ENCODE measurements at places on chromosomes 4 and X.

DNA sequence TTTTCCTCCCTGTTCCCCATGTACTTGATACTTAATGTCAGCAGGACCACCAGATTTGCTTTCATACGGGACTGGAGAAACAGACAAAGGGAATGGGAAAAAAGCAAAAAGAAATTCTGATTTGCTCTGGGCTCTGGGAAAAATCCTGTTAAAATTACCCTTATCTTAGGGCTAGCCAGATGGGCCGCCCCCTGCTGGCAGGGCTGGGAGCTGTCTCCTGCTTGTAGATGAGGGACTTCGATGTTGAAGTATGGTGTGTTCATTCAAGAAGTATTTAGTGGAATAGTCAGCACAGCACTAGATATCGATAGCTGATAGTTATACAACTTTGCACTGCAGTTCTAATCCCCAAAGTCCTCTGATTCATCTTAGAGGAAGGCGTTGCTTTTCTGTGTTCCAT lies 45.8 kb downstream of the BCORL1 start:
- peak; percentile 1 for DNase-seq

DNA sequence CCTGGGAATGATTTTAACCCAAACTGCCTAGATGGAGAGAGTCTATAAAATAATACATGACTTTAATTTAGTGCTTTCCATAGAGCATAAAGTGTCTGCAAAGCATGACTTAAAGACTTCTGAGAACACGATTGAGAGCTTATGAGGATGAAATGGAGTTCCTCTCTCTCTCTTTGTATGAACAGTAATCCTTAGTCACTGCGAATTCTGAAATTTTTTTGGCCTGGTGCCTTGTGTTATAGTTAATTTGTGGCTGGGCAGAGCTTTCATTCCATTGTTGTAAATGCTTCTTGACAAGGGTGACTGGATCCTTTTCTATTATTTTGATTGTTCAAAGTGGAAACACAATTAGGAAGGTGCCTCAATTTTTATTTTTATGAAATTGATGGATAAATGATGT lies 179.5 kb downstream of the CEP135 start:
- DNase-seq: no peak

DNA sequence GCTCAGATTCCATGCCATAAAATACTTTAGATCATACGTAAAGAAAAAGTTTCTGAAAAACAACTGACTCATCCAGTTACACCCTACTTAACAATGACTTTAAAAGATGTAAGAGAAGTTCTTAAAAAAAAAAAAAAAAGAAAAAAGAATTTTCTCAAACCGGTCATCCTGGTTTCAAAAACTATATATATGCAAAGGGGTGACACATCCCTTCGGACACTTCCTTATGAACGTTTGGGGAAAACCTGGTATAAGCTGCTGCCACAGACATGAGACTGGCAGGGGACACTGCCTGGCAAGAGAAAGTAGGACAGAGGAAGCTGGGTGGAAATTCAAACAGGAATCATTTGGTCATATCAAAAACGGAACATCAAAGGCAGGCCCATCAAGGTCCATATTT lies 81.2 kb upstream of the PRSS48 start:
- DNase-seq: peak; percentile 78

GRCh38 chr4:6177587-6178197 lies 22.7 kb downstream of the JAKMIP1 start:
- no peak for DNase-seq

DNA sequence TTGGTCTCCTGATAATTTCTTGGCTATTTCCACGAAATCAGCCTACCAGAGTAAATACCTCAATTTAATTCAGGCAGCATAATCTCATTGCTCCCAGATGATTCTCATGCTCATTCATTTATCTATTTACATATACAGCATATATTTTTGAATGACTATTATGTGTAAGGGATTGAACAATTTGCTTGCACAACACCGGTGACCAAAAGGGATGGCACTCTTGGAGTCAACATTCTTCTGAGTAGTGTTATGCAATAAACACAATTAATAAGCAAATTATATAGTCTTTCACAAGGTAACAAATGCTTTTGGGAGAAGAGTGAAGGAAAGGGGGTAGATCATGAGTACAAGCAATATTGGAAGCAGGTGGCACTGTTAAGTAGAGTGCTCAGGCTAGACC lies 1015.3 kb downstream of the ARAP2 start:
- DNase-seq: no peak

DNA sequence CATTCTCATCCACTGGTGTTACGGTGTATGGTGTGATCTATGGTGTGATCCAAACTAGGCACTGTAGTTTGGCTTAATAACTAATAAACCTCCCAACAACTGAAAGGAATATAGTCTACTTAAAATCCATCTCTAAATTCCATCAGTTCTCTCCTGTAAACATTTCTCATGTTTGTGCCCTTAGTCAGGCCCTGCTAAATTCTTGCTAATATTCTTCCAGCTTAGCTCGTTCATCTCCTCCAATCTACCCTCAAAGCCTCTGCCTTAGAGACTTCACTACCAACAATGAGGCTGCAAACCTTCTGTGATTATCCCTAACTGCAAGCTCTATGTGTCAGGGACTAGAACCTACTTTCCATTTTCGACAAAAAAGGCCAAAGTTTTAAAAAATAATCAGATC lies 28.1 kb downstream of the ZAR1 start:
- no peak for DNase-seq

- DNase-seq: no peak
These were observed 549.5 kb upstream of the ACTRT1 start for GRCh38 chrX:128601706-128602105.

DNA sequence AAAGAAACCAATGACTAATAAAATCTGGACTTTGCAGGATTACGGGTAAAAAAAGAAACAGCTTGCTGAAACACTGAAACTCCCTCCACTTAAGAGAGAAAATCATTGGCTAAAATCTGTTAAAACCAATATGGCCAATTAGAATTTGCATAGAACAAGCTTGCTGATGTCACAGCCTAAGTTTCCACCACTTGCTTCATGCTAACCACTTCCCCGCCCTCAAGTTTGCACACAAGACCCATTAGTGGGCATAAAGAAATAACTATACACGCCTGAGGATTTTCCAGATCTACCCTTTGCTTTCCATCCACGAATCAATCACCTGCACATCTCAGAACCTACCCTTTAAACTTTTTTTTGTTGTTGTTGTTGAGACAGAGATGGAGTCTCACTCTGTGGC lies 42.7 kb upstream of the PHEX start:
- DNase-seq: no peak

- DNase-seq: no peak
These were observed 141.9 kb downstream of the SLIT2 start for GRCh38 chr4:20393486-20394100.

DNA sequence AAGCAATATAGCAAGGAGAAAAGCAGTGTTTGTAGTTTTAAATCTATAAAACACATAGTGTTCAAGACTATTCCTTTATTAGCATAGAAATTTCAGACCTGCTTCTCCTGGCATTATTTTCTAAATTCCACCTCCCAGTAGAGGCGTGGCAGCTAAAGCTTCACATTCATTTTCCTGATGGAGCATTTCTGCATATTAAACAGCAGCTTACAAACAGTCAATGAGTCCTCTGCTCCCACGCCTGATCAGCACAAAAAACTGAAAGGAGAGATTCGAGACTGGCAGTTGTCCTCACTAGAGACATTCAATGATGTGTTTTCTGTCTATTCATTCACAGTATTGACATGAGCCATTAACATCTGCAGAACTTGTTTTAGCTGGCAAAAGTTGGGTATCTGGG lies 61.4 kb downstream of the SHISA3 start:
- no peak for DNase-seq

GRCh38 chr4:98110929-98111328 lies 32.3 kb downstream of the STPG2 start:
- no peak for DNase-seq

GRCh38 chr4:5940470-5941203 lies 47.8 kb upstream of the CRMP1 start:
- DNase-seq: no peak

GRCh38 chr4:35966566-35966965 lies 277.7 kb downstream of the ARAP2 start:
- no peak for DNase-seq

DNA sequence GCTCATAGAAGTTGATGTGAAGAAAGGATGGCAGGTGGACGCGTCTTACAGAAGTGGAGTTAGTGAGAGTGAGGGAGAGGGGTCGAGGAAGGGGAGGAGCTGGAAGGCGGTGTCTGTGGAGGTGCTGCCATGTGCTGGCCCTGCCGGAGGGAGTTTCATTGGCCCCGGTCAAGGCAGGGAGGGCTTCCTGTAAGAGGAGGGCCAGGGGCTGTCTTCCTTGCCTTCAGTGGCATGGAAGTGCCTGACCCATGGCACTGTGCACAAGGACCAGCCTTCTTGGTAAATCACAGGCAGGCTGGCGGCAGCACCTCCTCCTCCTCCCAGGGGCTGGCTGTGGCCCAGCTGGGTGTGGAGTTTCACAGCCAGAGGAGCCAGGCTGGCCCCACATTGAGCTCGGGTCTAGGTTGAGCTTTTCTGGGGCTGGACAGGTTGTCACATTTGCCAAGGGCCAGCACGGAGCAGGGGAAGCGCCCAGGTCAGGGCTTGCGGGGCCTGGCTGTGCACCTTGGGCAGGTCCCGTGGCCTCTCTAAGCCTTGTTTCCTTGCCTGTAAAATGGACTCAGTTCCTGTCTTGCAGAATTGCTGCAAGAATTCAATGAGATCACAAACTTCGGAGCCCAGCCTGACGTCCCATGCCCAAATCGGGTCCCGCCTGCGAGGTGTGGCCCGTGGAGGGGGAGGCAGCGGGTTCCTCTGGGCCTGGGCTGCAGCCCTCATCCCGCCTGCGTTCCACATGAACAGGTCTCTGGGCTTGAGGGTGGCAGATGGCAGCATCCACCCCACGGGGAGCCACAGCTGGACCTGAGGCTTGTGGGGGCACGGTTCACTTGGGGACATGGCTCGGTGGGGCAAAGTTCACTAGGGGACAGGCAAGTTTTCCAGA lies 7.0 kb downstream of the HTRA3 start:
- no peak for DNase-seq

GRCh38 chrX:140756941-140757340 lies 47.4 kb downstream of the LINC00632 start:
- no peak for DNase-seq

DNA sequence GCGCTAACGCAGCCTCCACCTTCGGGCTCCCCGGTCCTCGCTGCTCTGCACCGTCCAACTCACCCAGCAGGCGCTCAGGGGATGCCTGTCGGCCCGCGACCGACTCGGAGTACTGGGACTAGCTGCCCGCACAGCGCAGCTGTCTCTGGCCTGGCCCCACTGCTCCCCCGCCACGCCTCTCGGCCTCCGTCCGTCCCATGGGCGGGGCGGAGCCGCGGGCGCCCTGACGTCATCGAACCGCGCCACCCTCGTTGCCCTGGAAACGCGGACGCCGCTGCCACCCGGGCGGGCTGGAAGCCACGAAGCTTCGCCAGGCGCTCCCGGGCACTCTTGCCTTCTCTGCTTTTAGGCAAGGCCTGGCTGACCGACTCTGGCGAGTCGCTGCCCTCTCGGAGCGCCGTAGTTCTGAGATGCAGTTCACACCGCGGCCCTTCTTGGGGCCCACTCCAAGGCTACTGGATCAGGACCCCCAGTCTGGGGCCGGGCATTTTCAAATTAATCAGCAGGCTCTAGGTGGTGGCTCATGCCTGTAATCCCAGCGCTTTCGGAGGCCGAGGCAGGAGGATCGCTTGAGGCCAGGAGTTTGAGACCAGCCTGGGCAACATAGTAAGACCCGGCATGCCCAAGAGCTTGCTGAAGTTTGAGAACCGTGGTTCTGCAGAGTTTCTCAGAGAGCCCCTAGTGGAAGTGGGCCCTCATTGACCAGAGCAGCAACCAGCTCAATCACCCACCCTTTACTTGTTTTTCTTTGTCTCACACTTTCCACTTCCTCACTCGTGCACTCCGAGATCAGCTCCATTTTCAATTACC lies 12.0 kb downstream of the ACOX3 start:
- peak; percentile 89 for DNase-seq

DNA sequence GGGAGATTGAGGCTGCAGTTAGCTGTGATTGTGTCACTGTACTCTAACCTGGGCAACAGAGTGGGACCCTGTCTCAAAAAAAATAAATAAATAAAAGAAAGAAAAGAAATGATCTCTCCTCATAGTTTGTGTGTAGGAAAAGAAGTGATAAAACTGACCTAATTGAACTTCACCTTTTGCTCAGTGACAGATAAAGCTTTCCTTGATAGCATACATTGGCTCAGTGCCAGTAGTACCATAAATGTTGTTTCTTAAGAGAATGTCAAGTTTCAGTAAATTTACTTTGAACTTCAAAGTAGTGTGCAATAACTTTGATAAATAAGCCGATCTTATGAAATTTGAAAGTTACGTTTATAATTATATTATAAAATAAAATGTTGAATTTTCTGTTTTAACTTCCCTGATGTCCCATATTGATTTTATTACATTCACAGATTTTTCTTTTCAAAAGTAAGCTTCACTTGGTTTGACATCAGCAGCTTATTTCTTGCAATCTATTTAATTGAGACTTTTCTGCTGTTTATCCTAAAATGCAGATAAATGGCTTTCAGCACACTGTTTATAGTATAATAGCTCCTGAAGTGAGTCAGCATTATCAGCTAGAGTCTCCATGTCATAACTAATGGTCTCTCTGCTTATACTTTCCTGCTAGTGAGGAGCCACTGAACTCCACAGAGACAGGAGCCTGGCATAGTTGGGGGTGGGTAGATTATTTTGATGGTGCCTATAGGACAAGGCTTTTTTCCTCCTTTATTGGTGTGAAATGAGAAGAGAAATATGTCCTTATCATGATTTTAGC lies 330.1 kb downstream of the BMPR1B start:
- peak; percentile 62 for DNase-seq

GRCh38 chr4:140121646-140122045 lies 32.3 kb downstream of the MAML3 start:
- DNase-seq: no peak

GRCh38 chr4:26937139-26937538 lies 76.5 kb downstream of the STIM2 start:
- DNase-seq: no peak

- DNase-seq: peak; percentile 11
These were observed 285.0 kb upstream of the AADAT start for GRCh38 chr4:170374770-170375169.

DNA sequence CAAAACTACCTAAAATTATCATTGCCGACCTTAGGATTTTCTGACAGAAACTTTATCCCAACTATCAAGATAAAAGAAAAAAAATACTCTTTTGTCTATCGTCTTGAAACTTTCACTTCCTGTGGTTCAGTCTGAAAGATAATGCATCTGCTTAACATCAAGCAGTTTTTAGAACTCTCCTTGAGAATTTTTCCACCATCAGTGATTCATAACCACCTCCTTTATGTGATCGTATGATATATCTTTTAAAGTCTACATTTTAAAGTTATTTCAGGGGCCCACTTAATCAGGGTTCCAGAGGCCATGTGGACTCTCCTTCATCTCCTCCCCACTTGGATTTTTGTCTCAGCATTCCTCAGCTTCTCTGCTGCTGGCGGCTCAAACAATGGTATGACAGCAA lies 272.8 kb upstream of the TENM3 start:
- no peak for DNase-seq

- peak; percentile 3 for DNase-seq
These were observed 49.6 kb downstream of the KLF8 start for GRCh38 chrX:56281789-56282188.

DNA sequence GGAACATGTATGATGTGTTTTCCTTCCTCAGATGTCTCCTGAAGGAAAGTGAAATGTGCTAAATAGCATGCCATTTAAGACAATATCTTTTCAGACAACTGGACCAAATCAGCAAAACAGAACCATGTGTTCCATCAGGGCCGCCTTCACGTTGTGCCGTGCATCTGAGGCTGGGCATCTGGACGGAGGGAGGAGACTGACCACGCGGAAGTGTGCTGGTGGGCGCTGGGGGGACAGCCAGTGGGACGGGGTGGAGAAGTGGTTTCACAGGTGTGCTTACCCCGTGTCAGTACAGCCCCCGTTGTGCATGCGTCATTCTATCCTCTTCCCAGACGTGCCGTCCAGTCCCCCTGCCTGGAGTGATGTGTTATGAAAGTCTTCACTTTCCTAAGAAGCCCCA lies 342.1 kb upstream of the FAT1 start:
- no peak for DNase-seq

Measured in LoVo (cell line).